ENCODE measurements at places on chromosomes 4 and X.

DNA sequence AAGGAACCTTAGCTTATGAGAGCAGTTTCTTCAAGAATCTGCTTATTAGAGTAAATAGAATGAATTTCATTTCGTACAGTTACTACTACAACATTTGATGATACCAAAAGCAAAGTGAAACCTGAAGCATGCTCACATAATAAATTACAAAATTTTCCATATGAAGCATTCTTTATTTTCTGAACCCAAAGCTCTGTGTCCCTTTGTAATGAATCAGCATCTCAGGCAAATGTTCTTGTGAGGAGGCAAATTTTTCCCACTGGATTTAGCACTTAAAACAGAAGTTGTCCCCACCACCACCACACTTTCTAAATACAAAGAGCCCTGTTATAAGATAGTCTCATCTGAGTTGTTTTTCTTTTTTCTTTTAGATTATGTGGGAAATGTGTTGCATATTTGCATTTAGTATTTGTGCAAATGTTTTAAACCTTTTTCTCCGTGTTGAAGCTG lies 70.7 kb upstream of the NFKB1 start:
- DNase-seq, result no peak

DNA sequence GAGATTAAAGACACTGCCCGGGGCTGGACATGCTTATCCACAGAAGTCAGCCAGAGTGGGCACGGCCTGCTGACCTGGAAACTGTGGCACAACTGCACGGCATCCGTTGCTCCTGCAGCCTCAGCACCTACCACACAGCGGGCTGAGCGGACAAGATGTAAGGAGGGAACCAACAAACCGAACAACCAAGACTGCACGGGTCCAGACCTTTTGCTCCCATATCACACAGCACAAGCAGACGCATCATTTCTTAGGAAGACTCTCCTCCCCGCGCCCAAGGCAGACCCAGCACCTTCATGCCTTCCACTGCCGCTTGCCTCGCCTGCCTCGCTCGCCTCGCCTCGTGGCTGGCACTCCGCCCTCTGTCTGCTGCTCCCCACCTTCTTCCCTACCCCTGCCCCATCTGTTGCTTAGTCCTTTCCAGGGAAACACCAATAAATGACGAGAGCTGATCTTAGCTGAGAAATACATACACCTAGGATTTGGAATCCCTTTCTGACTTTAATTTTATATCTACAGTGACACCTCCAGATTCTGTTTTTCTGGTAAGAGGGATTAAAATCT lies 79.0 kb downstream of the AFAP1 start:
- DNase-seq, result no peak

DNA sequence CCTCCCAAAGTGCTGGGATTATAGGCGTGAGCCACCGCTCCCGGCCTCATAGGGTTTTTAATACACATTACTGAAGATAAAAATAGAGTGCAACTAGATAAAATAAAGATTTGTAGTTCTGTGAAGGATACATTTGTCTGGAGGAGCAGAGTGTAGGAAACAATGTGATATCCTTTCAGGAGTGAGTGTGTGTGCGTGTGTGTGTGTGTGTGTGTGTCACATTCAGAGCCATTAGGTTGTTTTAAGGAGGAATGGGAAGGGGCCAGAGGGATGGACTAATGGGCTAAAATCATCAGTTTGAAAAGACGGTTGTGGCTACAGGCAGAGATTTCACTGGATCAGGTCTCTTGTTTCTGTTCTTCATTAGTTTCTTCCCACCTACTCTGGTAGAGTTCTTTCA lies 40.0 kb downstream of the RBPJ start:
- DNase-seq, result no peak

GRCh38 chr4:137700751-137701150 lies 168.5 kb upstream of the PCDH18 start:
- DNase-seq, result no peak
